ENCODE measurements at places on chromosomes 4 and X.
A peak's percentile ranks its signal among the peaks of the same experiment; 100 is the strongest.

- no peak for DNase-seq
Measured at GRCh38 chr4:47856713-47857112, 18.8 kb upstream of the CORIN start.

DNA sequence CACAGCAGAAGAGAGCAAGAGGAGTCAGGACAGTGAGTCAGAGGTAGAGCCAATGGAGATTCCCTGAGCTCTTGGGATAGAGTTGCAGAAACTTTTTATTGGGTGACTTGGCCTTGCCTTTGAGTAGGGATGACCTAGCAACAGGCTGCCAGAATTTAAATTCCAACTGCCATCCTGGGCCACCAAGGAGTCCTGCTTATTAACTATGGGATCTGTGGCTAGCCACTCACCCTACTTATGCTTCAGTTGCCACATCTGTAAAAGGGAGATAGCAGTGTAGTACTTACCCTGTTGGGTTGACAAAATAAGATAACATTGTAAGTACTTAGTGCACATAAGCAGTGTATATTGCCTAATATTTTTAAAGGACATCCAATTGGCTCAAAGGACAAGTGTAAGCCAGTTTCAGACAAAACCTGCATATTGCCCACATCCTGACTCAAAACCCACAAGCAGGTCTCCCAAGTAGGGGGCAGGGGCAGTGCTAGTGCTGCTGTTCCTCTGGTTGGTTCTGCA is 43.5 kb upstream of the TMEM164 start:
- peak; percentile 23 for DNase-seq

DNA sequence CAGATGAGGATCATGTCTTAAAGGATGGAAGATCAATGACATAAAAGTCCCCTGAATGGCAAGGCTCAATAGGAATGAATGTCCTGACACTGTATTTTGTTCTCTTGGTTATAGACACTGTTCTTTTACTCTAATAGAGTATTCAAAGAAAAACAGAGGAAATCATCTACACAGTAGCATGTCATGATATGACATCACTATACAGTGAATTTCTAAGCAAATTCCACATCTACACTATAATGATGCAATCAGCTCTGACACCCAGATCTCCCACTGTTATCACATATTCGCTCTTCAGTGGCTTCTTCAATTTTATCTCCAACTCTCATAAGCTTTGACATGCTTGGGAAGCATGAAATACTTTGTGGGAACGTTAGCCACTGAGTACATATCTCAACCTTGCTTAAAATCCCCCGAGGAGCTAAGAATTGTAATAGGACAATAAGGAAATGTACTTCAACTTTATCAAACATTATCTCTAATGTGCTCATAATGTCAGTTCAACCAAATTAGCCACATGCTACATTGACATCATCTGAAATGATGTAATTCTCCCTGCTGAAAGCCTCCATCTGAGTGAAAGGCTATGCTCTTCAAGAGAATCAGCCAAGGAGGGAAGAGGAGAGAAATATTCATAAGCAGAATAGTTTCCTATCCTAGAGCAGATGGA is 139.6 kb upstream of the PTCHD1 start:
- no peak for DNase-seq

GRCh38 chrX:130086447-130087206 is 23.7 kb downstream of the ELF4 start:
- no peak for DNase-seq

DNA sequence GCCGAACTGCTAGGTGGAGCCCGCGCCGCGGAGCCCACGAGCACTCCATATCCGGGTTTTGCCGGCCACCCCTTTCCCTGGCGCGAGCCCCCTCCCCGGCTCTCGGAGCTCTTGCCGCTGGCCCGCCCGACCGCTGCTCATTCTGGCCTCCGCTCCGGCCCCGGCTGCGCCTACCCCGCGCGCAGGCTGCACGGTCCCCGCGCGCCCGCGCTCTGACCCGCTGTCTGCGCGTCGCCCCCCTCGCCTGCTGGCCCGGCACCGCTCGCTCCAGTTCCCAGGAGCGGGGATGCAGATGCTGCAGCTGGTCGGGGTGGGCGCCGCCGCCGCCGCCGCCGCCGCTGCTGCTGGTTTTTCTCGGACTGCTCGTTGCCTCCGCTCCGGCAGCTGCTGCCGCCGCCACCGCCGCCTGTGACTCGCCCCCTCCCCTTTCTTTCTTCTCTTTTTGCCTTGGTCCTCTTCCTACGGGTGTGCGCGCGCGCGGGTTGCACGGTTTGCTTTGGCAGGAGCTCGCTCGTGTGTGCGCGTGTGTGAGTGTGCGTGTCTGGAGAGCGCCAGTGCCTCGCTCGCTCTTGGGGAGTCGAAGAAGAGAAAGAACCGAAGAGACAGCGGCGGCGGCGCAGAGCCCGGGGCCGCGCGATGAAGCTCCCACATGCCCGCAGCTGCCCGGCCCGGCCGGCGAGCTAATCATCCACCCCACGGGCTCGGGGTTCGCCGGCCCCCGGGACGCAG is at the start of gene ADGRL3:
Gene ADGRL3 (plus strand): TSS at position 140 of the 729 bp plus-strand sequence.
- DNase-seq, result no peak

DNA sequence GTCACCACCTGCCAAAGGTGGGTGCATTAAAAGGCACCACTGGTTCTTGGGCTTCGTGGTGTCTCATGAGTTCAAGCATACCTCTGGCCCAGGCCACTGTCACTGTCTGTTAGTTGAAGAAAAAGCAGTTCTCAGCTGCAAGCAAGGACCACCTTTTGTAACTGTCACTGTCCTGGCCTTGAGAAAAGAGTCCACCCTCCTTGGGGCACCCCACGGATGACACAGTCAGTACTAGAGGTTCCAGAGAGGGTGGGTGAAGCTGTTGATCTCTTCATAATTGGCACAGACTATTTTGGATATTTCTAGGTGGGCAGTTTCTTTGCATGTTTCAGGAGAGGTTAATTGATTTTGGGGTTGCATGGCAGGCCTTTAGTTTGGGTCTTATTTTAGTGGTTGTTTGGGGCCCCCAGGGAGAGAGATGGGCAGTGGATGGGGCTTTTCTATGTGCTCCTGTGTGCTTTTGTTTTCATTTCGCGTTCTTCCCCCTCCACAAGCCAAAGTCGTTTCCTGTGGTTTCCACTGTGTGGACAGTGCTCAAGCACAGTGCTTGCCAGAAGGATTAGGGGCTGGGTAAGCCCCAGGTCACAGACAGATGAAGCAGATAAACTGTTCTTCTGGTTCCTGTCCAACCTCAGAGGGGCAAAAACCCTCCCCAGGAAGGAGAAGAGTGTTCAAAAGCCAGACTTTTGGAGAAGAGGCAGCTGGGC is 156.2 kb upstream of the PPP1R2C start:
- DNase-seq, result no peak

DNA sequence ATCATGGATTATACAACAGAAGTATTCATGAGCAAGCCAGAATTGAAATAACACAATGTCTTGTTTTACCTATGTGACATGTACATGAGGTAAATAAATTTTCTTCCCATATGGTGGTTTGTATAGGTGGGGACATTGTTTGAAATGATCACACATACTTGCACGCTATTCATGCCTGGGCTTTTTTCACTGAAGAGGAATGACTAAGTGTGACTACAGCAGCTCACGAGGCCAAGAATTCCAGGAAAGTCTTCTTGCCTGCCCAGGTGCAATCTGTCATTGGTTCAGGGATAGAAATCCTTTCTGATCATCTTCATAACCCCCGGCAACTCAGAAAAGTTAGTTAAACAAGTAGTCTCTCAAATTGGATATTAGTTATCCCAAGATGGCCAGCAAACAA is 36.3 kb upstream of the AREG start:
- no peak for DNase-seq

DNA sequence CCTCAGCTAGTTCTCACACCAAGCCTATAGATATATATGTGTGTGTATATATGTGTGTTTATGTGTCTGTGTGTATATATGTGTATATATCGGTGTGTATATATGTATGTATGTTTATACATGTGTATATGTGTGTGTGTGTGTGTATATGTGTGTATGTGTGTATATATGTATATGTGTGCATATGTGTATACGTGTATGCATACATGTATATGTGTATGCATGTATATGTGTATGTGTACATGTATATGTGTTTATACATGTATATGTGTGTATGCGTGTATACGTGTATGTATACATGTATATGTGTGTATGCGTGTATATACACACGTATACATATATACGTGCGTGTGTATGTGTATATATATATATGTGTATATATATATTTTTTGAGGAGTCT is 18.3 kb downstream of the GTPBP6 start:
- no peak for DNase-seq

DNA sequence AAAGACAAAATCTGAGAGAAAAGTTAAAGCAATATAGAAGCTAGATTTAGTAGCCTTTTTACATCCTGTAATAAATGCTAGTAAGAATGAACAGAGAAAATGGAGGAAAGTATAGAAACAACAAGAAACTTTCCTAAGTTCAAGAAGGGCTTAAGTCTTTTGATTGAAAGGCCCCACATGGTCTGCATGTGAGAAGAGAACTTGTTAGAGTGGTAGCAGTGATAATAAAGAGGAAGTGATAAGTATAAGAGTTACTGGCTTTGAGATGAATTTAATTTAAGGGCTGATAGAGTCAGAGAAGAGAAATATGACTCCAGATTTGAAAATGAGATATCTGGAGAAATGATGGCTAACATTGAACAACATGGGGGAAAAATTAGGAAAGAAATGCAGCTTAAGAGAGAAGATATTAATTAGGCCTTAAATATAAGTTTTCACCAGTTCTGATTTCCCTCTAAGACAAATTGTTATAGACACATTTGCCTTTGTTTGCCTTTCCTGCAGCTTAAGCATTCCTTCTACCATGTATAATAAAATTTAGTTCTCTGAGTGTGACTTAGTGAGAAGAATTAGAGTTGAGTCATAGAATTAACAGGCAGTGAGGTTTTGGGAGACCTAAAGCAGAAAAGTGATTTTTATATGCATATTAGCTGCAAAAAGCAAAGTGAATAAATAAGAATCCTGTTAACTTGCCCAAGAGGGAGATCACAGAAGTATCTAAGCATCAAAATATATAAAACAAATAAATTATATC is 18.4 kb downstream of the ZFX start:
- DNase-seq, result no peak

DNA sequence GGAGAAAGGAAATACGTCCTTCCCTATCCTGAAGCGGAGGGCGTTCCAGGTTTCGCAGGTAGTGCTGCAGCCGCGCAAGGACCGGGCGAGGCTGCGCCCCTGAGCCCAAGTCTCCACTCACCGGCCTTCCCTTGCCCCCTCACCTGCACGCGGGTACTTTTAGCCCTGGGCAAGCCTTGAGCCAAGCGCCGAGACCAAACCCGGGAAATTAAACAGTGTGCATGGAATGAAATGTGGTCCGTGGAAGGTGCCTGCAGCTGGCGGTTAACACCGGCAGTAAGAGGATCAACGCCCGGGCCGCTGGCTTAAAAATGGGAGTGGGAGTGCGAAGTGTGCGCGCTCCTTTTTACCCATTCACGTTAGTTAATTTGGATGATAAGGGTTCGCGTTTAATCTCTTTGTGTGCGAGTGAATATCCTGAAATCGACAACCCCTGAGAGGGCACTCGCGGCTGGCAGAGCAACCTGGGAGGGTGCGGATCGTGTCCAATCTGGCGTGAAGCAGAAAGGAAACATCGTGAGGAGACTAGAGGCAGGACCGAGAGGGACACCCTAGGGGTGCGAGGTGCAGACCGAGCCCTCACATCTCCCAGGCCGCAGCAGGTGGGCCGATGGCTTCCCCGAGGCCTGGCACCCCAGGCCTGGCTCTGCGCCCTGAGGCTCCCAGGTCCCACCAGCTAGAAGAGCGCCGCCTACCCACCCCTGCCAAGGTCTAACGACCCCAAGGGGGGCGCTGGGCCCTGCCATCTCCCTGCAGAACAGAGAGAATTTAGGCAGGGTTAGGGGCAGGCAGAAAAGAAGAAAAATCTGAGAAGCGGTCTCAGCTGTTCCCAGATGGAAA is 2.0 kb upstream of the HELT start:
- DNase-seq, result no peak

DNA sequence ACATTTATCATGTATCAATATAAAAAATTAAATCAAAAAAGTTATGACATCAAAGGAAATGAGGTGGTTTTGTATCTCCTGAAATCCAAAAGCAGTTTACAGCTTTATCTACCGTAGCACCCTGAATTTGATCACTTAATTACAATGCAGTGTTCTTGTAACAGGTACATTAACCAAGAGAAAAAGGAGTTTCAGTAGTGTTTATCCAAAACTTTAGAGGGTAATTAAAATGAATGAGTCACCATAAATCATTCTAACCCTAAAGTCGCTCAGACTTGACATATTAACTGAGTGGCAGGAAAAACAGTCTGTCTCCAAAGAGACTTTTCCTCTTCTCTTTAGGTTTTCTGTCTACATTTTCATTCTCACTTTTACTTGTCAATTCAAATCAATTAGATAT is 907.6 kb upstream of the EPHA5 start:
- DNase-seq, result no peak

DNA sequence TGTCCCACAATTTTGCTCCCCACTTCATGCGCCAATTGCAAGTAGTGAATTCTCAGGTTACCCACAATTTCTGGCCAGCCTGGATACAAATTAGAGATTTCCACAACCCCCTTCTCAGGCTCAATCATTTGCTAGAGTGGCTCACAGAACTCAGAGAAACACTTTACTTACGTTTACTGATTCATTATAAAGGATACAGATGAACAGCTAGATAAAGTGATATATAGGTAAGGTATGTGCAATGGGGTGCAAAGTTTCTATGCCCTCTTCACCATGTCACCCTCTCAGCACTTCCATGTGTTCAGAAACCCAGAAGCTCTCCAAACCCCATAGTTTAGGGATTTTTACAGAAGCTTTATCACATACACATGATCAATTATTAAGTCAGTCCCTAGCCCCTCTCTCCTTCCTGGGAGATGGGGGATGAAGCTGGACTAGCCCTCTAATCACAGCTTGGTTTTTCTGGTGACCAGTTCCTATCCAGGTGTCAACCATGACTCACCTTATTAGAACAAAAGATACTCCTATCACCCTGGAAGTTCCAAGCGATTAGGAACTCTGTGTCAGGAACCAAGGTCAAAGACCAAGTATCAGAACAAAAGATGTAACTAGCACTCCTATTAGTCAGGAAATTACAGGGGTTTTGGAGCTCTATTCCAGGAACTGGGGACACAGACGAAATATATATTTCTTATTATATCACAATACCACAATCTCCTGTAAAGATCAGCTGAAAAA is 33.5 kb upstream of the PRRG1 start:
- no peak for DNase-seq

GRCh38 chr4:75235359-75235951 is 278.7 kb downstream of the RCHY1 start:
- no peak for DNase-seq

DNA sequence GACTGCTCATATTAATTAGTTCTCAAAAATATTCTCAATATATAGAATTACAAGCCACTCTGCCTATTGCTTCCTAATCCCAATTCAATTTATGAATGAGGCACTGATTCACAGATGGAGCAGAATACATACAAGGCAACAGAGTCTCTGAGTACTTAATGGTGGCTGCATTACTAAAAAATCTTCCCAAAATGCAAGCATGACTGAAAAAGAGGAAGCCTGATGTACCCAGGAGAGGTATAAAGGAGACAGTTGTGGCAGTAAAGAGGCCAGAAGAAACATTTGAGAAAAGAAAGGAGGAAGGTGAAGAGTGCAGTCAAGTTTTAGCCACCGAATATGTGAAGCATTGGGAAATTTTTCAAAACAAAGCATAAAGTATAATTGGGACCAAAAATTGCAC is 163.2 kb upstream of the INTU start:
- DNase-seq, result no peak
